Pulmonary artery endothelial cell (primary cell): ENCODE measurements at places on chromosomes 5 and 9. TPM values are rescaled to one million over a fixed set of nuclear protein-coding genes. Genes with fewer than 3 reads are reported as not detected.

DNA sequence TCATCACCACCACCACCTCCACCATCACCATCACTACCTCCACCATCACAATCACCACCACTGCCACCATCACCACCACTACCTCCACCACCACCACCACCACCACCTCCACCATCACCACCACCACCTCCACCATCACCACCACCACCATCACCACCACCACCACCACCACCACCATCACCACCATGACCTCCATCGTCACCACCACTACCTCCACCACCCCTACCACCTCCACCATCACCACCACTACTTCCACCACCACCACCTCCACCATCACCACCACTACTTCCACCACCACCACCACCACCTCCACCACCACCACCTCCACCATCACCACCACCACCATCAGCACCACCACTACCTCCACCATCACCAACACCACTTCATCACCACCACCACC is 23.5 kb upstream of the ADCY2 start:
- DNase-seq = no peak

DNA sequence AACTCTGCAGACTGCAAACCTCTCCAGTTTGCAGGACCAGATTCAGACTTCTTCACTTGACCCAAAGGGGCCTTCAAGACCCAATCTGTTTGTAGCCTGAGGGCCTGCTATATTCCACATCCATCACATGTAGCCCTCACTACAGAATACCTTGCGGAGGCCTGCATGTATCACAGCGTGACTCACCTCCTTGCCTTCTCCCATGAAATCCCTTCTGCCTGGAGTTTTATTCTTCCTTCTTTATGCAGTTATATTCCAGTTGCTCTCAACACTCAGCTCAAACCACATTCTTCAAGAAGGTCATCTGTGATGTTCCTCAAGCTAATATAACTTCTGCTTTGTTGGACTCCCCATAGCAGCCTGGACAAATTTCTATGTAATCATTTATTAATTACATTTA is 198.5 kb upstream of the PTGER4 start:
- no peak for DNase-seq

- DNase-seq = no peak
Observed at GRCh38 chr5:145347026-145347616, 488.0 kb downstream of the PRELID2 start.

- no peak for DNase-seq
Observed at GRCh38 chr9:132995879-132996278, 17.4 kb downstream of the GFI1B start.

PCDHA5 gene
- total RNA-seq = 0.04 and 0.07 TPM in 2 replicates

DNAI1 gene
- total RNA-seq = not detected in 2 replicates

TAL2 gene
- not detected in 2 replicates for total RNA-seq
